ENCODE measurements at places on chromosomes 12 and 14.

GRCh38 chr14:73460691-73461127 is 2.4 kb upstream of the NUMB start:
- no peak for DNase-seq

GRCh38 chr12:122537021-122537420 is 10.0 kb downstream of the KNTC1 start:
- DNase-seq: no peak

DNA sequence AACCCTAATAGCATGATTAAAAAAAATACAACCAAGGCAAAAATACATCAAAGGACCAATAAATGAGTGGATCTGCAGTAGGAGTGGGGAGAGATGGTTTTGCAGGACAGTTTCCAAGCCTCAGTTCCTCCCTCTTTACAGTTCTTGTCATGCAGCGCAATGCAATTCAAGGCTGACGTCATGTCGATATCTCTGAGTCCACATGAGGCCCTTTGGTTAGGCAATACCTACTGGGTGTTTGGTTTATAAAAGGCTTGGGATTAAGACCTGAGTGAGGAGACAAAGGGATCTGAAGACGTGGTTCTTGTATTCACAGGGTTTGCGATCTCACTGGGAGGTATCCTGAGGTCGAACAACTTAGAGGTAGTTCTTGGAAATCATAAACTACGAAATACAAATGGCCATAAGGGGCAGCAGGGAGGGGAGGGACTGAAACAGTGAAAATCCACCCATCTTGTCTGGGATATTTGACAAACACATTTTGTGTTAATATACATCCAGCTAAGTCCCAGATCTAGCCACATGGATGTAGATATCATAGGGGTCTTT is 441.0 kb downstream of the FUT8 start:
- no peak for DNase-seq

DNA sequence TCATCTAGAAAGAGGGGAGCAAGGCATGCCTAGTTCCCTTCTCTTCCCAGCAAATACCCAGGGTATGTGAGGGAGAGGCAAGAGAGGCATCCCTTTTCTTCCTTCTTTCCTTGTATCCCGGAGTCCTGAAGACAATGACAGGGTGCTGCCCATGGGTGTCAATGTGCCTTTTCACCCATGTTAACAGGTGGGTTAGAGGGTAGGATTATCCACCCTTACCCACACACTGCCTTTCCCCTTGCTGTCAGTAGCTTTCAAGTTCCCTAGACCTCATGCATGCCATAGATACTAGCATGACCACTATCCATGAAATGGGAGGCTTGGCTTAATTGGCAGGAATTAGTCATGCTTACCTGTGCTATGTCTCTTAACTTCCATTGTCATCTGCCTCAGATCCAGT is 36.3 kb upstream of the PCNX1 start:
- no peak for DNase-seq

DNA sequence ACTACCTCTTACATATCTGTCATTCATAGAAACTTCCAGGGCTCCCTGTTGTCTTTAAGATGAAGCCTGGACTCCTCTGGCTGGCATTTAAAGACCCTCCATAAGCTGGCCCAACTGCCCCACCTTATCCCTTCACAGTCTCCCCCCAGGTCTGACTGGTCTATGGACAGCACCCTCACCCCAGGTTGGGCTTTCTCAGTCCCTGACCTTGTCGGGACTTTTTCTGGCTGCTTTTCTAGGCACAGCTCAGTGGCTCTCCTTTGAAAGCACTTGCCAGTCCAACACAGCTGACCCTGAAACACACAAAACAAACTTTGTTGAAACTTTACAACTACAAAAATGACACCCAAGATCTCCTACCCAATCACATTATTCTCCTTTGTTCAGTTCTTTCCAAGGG is 13.9 kb upstream of the MYH7 start:
- DNase-seq: no peak

DNA sequence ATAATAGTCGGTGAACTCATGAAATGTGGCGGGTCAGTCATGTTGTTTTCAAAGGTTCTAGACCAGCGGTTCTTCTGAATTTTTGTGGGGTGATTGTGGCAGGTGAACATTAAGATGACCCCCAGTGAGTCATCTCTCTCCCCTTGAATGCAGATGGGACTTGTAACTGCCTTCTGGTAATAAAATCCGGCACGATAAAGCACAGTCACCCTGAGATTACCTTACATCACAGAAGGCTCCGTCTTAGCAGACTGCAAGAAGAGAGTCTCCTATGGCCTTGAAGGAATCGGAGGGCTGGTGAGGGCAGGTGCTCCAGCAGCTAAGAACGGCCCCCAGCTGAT is 189.6 kb downstream of the FOXN3 start:
- no peak for DNase-seq

DNA sequence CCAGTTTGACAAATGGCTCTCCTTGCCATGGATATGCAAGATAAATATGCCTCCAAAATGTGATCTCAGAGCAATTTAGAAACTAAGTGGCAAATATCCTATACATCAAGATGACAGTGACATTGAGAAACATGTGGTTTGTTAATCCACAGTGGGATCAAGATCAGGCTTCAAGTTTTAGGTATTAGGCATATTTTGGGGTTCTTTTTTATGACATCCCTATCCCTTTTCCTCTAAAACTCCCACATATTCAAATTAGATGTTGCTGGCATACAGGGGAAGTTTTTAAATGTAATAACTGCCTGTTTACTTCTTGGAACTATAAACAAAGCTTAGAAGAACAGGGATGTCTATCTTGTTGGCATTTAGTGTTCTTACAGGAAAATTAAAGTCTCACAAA is 179.4 kb downstream of the CRADD start:
- DNase-seq: no peak

- DNase-seq: no peak
Measured at GRCh38 chr12:5985471-5985870, 40.4 kb upstream of the ANO2 start.

GRCh38 chr14:102085488-102085887 is 1.4 kb downstream of the HSP90AA1 start:
- DNase-seq: no peak

DNA sequence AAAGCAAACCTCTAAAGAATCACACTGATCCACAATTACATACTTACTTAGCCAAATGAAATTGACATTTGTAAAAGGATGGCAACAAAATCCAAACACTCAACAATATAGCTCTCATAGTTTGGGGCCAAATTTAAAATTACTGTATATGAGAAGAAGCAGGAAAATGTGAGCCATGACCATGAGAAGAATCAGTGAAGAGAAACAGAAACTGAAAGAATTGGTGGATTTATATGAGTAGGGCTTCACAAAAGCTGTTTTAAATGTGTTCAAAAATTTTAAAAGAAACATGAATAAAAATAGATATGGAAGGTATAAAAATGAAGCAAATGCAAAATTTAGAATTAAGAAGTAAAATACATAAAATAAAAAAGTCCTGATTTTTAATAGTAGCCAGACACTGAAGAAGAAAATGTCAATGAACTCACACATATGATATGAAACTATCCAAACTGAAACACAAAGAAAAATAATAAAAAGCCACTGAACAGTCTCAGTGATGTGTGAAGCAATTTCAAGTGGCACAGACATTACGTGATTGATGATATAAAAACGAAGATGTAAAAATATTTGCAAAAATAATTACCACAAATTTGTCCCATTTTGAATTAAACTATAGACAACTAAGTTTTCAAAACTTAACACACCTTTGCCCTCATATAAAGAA is 87.9 kb upstream of the MDGA2 start:
- no peak for DNase-seq

GRCh38 chr12:53431187-53431586 is 7.5 kb downstream of the AMHR2 start:
- DNase-seq: no peak

DNA sequence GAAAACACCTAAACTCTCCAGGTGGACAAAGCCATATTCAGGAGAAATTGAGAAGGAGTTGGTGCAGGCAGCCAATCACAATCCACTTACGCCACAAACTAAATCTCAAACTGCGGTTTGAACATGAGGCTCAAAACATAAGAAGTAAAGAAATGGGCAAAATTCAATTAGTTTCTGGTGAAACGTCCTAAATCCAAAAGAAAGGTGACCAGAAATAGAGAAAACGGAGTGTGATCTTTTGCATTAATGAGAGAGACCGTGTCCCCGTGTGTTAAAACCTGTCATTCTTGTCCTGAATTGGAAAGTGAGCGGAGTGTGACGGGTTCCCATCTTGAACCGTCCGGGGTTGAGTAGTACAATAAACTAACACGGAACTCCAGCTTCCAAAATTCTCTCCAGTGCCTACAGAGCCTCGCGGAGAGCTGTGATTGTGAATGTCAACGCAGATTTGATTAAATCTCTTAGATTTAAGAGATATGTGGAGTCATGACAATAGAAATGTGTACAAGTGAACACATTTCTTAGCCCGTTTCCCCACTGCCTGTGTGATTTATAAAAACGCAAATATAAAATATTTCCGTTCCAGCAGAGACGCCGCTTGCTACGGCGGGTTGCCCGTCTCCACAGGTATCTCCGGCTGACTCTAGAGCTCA is 595 bp upstream of the METAP2 start:
- DNase-seq: peak; percentile 24

DNA sequence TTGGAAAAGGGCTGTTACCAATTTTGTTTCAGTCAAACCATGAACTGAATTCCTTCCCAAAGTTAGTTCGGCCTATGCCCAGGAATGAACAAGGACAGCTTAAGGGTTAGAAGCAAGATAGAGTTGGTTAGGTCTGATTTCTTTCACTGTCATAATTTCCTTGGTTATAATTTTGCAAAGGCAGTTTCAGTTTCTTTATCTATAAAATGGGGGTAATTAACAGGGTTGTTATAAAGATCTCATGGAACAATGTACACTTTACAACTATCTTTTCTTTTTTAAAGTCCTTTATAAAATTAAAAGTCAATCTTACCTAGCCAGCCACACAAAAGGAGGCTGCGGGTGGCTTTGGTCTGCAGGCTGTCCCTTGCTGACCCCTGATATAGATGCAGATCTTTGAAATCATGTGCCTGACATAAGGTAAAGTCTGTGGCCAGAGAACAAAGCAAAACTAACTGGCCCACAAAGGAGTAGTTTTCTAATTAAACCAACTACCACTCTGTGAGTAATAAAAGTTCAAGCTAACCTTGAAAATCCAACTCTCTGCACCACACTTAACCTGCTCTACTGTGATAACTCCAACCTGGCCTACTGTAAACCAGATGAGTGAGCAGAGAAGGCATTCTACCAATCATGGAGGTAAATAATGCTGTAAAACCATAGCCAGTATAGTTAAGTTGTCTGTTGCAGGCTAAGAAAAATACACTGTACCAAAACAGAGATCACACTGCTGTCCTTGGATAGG is 49.5 kb downstream of the SLC38A1 start:
- DNase-seq: no peak

DNA sequence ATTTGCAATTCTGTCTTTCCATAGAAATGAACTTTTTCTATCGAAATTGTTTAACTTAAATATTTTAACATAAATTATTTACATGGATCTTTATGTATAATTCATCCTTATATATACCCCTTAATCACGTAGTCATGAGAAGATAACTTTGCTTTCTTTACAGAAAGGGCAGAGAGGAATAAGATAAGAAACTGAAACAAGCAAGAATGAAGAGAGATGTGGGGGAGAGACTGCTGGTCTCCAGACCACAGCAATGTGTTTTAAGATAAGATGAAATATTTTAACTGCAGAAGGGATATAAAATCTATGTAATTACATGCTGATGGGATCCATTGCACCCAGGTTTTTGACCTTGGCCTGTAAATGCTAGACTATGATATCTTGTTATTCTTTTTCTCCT is 34.7 kb upstream of the DNM1L start:
- DNase-seq: no peak

- DNase-seq: no peak
Measured at GRCh38 chr14:25113394-25113793, 63.4 kb upstream of the STXBP6 start.

DNA sequence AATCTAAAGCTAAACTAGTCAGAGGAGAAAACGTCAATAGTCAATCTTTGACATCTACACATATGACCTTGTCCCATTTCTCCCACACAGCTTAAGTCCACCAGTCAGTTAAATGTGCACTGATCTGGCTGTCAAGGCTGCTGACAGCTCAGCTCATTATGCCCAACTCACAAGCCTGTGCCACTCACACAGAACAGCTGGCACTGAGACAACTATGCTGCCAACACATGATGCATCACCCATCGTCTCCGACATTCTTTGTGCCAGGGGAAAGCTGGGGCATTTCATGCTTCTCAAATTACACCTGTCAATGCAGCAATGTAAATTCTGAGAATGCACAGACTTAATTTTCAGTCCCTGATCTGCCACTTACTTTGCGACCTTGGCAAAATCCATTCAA is 25.3 kb downstream of the GNS start:
- DNase-seq: peak; percentile 93

DNA sequence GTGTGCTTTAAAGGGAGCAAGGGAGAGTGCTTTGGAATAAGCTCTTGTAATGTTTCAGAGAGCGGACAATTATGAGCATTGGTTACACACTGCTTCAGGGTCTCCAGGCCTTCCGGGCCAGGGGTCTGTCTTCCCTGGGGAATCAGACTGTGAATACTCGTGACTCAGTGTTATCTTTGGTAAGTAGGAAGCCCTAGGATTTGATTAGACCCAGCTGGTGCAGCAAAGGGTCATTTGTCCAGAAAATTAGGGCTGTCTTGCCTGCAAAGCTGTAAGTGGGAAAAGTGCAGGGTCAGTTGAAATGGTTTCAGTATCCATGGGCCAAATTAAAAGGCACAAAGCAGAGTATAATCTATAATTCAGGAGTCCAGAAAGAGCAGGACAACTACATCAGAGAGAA is 475.6 kb downstream of the MED13L start:
- DNase-seq: no peak

DNA sequence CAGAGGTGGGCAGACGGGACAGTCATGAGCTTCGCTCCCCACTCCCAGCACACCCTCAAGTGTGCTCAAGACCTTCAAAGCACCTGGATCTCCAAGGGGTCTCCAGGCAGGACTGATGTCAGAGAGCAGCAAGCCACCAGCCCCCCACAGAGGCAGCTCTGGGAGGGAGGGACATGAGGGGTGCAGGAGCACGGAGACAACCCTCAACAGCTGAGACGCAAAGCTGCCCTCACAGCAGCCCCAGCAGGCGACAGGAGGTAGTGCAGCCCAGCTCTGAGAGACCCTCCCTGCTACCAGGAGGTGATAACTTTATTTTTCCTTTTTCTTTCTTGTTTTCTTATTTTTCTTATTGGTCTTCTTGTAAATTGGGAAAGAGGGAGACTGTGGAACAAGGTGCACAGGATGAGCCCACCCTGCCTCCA is 17.9 kb downstream of the SIVA1 start:
- no peak for DNase-seq

- DNase-seq: no peak
Measured at GRCh38 chr14:67584978-67585377, 15.1 kb downstream of the PIGH start.

- DNase-seq: no peak
Measured at GRCh38 chr14:59337141-59337611, 128.0 kb downstream of the GPR135 start.

GRCh38 chr14:35959835-35960234 is 133.7 kb downstream of the BRMS1L start:
- DNase-seq: no peak

All from HS-27A (cell line).